Stimulated activated CD4-positive, alpha-beta T cell treated with anti-CD3 and anti-CD28 coated beads, Interleukin-12 subunit alpha, Interleukin-12 subunit beta, amount 100 ng/mL, for 4 hours (primary cell): ENCODE measurements at places on chromosomes 6 and 20.

GRCh38 chr6:17269840-17270239 lies 11.3 kb upstream of the RBM24 start:
- no peak for DNase-seq

- no peak for DNase-seq
These were observed 17.6 kb downstream of the CD109 start for GRCh38 chr6:73713426-73714147.

DNA sequence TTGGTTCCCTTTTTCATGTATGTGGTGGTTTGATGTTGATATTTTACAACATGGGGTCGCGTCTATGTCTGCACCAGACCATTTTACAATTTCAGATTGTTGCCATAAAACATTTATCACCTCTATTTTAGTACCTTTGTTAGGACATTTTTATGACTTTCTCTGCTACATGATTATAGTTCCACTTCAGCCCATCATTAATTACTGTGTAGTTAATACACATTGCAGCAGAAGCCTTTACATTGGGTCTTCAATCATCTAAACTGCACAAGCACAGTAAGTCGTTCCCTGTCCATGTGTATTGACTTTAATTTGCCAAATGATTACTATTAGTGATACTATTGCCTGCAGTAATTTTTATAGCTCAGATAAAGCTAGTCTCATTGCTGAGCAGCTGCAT lies 15.7 kb upstream of the TMEM217 start:
- DNase-seq, result no peak

- DNase-seq, result no peak
These were observed 80.3 kb downstream of the UNC5CL start for GRCh38 chr6:40958738-40959137.

DNA sequence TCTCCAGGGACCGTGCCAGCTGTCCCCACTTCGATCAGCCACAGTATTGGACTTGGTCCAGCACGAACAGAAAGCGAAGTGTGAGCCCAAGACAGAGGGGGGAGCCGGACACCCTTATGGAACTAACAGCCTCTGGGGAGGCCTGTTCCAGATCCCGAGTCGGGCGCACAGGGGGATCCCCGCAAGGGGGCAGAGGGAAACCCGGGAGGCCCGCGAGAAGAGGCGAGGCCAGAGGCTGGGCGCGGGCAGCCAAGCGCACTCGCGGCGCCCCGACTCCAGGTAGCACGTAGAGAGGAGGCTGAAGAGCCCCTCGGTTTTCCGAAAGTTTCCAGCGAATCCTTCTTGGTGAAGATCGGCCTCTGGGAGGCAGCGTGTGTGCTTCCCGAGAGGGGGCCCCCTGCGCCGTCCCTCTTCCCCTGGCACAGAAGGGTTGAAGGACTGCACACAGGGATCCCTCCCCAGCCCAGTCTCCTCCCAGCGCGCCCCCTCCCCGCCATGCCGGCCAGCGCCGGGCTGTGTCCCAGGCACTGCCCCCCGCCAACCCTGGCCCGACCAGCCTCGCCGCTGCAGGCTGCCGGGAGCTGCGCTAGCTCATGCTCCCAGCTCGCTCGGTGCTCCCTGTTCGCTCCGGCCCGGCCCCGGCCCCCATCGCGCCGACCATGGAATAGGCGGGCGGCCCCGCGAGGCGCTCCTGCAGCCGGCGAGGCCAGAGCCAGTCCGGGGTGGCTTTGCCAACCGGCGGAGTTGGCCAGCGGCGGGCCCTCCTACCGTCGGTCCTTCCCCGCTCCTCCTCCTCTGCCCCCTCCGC lies 577 bp upstream of the SLC24A3 start:
- DNase-seq, result no peak
